ENCODE measurements at places on chromosomes 3 and 15.

GRCh38 chr3:4060064-4060463 is 243.1 kb upstream of the SETMAR start:
- no peak for DNase-seq

DNA sequence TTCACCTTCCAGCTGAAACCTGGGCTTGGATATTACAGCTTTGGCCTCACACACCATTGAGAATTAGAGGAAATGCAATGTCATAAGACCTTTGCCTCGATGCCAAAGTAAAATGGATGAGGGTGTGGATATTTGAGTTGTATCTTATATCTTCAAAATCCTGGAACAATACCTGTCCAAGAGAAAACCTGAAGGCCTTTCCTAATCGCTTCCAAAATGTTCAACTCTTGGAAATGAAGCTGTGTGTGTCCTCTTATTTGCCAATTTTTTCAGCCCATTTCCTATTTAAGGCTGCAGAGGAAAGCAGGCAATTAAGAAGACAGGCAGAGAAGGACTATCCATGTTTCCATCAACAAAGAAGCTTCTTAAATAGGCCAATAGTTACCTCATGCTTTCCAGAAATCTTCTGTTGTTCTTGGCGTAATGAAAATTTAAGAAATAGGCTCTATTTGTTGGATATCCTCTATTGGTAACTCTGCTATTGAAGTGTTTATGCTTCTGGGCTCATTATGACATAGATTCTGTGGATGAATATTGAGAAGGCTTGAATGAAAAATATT is 99.5 kb upstream of the ZBTB20 start:
- no peak for DNase-seq

DNA sequence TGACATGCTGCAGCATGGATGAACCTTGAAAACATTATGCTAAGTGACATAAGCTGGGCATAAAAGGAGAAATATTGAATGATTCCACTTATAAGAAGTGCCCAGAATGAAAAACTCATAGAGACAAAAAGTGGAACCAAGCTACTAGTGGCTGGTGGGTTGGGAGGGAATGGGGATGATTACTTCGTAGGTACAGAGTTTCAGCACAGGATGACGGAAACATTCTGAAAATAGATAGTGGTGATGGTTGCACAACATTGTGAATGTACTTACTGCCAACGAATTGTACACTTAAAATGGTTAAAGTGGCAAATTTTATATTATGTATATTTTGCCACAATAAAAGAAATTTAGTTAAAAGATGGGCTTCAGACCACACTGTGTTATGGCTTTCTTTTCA is 93.6 kb downstream of the RPLP1 start:
- no peak for DNase-seq

DNA sequence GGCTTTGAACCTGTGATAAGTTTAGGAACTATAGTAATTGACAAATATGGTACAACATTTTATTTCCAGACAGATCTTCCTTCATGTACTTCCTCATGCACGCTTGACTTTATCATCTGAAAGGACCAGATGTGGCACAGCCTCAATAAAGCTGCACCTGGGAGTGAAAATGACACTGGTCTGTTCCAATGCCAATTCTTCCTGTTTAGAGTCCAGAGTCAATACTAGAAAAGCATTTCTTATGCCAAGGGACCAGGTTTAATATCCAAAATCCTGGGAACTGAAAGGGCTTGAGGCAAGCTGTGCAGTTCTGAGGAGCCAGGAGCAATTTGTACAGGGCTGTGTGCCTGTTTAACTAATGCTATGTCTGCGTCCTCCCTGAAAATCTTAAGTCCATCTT is 15.3 kb downstream of the DPH6 start:
- no peak for DNase-seq

- DNase-seq: no peak
Observed at GRCh38 chr15:93025625-93025982, 63.4 kb downstream of the RGMA start.

GRCh38 chr3:56942523-56942922 is 117.9 kb upstream of the SPATA12 start:
- DNase-seq: no peak

DNA sequence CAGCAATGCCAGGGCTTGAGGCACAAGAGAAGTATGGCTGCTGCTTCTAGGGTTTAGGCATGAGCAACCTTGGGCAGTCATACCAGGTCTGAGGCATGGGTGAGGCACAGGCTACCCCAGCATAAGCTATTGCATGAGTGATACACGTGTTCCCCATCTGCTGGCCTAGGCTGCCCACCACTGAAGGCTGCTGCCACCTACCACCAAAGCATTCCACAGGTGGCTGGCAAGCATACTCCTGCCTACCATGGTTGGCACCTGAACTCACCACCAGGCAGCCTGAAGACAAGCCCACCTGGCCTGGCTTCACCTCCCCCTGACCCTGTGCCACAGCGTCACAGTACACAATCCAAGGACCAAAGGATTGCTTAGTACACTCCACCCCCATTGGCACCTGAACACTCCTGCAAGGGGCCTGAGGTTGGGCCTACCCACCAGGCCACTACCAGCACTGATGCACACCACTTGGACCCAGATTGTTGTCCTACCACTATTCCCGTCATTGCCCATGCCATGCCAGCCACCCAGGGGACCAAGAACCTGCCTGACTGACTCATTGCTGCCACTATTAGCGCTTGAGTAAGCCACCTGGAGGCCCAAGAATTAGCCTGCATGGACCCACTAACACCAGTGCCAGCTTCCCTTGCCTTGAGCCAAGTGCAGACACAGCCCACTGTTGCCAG is 115.7 kb downstream of the STT3B start:
- DNase-seq: no peak

- DNase-seq: no peak
Observed at GRCh38 chr3:10703875-10704274, 112.2 kb upstream of the SLC6A11 start.

GRCh38 chr3:133328373-133328772 is 71.5 kb upstream of the BFSP2 start:
- no peak for DNase-seq

DNA sequence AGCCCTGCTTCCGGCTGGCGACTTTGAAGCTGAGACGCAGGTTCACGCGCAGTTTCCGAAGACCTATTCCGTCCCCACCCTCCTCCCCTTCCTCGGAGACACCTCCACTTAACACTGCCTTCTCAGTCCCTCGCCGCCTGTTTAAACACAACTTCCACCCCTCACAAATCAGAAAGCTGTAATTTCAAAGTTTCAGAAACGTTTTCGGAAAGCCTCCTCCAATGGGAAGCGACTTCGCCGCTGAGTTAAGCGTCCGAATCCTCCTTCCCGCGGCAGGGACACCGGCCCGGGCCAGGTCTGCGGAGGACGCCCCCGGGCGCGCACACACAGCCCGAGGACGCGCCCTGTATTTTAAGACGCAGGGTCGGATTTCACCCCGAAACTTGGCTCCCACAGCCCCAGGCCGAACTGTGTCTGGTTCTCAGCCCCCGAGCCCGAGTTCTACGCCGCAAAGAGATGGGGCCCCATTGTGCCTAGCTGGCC is 559 bp upstream of the LRRN1 start:
- peak; percentile 28 for DNase-seq

GRCh38 chr3:185473290-185473815 is 25.5 kb downstream of the TMEM41A start:
- DNase-seq: no peak

GRCh38 chr3:183100376-183100775 is 1.1 kb upstream of the MCCC1 start:
- no peak for DNase-seq

Measured in CD4-positive, alpha-beta T cell treated with Interleukin-12 subunit alpha and Interleukin-12 subunit beta, for 1 hour (primary cell).